ENCODE measurements at places on chromosomes 6 and 20.

GRCh38 chr6:128238225-128238624, 282.2 kb downstream of the PTPRK start:
- DNase-seq, result no peak

GRCh38 chr20:25044660-25045342, 13.1 kb downstream of the ACSS1 start:
- no peak for DNase-seq

GRCh38 chr6:135640048-135640447, 142.5 kb upstream of the AHI1 start:
- no peak for DNase-seq

DNA sequence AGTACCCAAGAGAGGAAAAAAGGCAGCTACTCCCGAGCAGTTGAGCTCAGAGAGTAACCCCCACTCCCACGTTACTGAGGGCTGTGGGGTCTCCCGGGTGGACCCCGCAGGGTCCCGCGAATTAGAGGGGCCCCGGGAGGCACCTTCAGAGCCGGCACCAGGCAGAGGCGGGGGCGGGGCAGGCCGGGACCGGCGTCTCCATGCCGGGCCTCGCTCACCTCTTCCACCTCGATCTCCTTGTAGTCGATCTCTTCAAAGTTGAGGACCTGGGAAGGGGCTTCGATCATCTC, 381 bp downstream of the MAP3K7 start:
- DNase-seq, result peak; percentile 9

DNA sequence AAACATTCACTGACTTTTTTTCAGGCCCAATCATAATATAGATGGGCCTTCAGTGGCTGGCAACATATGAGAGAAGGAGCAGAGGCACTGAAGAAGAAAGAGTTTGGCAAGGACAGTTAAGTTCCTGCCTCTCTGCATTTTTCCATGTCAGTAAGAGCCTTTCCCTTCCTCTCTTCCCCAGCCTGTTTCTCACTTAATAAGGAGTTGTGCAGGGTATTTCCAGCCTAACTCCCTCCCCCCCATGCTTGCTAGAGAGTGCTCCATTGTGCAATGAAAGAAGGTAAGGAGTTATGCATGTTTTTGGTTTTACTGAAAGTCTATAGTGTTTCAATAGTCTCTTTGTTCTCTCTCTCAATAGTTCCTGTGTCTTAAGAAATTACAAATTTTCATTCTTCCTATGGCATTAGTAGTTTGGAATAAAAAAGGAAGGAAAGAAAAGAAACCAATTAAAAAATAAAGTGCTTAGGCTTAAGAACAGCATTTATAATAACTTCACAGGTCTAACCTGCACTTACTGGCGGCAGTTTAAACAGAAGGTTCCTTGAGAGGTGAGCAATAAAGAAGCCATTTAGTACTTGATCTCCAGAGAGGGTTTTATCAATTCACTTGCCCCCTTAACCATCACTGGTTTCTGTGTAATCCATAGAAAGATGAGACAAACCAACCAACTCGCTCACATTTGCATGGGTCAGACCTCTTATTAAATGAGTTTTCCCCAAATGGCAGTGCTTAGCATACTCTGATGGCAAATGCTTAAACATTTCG, 251.1 kb downstream of the PTPRT start:
- no peak for DNase-seq

GRCh38 chr20:22312744-22313346, 271.5 kb downstream of the FOXA2 start:
- peak; percentile 36 for DNase-seq

- no peak for DNase-seq
Observed at GRCh38 chr6:143286251-143286795, 164.2 kb downstream of the ADAT2 start.

- DNase-seq, result no peak
Observed at GRCh38 chr6:133034509-133035206, 206.5 kb upstream of the EYA4 start.

DNA sequence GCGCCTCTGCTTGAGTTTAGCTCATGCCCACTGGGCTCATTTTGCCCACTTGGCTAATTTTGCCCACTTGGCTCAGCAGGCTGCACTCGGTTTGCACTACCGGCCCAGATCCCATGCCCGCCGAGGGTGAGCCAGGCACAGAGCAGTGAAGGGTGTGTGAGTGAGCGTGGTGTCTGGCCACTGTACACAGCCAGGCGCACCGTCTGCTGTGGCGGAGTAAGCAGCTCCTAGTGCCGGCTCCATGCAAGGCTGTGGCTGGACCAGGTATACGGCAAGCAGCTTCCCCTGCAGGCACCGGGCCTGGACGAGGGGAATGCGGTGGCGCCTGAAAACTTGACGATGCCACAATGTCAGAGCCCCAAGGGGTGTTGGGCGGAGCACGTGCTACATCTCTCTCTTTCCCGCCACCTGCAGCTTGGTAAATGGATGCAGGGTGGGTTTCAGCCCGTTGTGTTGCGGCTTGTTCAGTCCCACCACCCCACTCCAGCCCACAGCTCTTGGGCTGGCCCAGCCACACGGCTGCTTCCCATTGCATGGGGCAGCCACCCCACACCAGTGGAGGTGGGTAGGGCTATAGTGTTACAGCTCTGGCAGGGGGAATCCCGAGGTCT, 9.9 kb downstream of the OR2B6 start:
- no peak for DNase-seq

- DNase-seq, result no peak
Observed at GRCh38 chr6:25768566-25768965, 14.0 kb downstream of the SLC17A4 start.

GRCh38 chr6:26103770-26104456, 16.7 kb downstream of the HFE start:
- DNase-seq, result peak; percentile 91

- no peak for DNase-seq
Observed at GRCh38 chr6:96727144-96727543, 110.1 kb downstream of the GPR63 start.

- no peak for DNase-seq
Observed at GRCh38 chr6:157571269-157571668, 190.3 kb downstream of the ZDHHC14 start.

DNA sequence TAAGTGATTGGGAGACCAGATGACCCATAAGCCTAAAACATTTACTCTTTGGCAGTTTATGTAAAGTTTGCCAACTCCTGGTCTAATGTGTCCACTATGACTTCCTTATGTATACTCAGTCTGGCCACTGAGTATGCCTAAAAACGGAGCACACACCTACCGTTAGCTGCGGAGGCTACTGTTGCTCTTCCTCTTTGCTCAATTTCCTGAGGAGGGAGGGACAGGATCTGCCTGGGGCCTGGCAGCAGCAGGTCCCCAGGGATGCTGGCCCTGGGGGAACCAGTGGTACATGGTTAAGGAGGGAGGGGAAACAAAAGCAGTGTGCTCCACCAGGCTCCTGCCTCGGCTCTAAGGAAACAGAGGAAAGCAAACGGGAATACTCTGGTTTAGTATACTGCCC, 113.5 kb downstream of the CDYL start:
- no peak for DNase-seq

DNA sequence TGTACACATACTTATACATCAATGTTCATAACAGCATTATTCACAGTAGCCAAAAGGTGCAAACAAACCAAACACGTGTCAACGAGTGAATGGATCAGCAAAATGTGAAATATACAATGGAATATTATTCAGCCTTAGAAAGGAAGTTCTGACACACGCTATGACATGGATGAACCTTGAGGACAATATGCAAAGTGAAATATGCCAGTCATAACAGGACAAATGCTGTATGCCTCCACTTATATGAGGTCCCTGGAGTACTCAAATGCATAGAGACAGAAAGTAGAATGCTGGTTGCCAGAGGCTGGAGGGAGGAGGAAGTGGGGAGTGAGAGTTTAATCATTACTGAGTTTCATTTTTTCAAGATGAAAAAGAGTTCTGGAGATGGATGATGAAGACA, 37.8 kb upstream of the IGF2R start:
- no peak for DNase-seq

DNA sequence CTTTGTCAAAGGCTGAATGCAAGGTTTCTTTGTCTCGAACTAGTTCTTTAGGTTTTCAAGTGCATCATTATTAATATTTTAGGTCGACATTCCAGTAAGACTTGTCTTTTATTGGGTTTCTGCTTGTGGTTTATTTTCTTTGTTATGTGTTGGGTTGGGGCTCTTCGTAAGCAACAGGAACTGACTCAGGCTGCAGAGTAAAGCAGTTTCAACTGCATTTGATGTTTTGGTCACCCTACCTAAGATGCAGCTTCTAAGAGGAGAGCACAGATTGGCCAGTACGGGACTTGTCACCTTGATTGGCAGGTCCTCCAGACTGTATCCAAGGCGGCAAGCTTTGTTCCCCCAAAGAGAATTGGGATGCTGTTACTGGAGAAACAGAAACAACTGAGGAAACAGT, 149.5 kb upstream of the SULF2 start:
- DNase-seq, result no peak

DNA sequence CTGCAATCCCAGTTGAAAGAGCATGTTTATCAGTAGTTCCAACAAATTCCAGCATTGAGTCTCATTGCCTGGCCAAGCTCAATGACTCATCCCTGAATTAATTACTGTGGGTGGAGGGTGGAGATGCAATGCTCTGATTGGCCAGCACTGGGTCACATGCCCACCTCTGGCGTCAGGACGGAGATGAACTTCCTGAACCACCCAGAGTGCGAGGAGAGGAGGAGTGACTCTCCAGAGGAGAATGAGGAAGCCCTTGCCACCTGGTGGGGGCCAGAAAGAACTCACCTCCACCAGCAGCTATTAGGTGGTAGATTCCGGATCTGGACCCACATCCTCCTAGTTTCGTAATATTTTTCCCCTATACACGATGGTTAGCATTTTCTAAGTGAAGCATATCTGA, 283.9 kb downstream of the TBC1D7 start:
- DNase-seq, result no peak

DNA sequence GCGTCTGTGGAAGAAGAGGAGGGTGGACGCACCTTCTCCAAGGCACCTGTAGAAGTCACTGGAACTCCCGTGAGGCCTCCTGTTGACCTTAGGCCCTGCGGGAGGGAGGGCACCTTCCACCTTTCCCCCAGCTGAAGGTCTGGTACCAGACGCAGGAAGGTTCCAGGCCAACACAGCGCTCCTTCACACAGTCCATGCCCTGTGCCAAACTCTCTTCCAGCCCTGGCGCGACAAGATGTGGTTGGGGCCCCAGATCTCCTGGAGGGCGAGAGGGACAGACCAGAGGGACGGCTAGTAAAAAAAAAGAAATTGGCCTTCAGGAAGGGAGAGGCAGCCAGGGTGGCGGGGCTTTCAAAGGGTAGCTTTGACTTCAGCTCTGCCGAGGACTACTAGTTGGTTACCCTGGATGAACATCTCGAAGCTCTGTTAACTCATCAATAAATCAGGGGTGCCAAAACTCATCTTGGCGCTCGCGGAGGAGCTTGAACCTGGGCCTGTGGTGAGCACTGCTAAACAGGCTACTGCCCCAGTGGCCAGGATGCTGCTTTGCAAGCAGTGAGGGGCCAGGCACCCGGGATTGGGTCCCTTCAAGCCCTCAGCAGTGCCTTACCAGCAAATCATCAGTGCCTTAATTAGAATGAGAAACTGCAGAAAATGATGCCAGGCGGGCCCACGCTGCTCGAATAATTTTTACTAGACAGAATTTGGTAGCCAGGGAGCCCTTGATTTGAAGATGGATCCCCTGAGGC, 14.9 kb downstream of the AARS2 start:
- no peak for DNase-seq

DNA sequence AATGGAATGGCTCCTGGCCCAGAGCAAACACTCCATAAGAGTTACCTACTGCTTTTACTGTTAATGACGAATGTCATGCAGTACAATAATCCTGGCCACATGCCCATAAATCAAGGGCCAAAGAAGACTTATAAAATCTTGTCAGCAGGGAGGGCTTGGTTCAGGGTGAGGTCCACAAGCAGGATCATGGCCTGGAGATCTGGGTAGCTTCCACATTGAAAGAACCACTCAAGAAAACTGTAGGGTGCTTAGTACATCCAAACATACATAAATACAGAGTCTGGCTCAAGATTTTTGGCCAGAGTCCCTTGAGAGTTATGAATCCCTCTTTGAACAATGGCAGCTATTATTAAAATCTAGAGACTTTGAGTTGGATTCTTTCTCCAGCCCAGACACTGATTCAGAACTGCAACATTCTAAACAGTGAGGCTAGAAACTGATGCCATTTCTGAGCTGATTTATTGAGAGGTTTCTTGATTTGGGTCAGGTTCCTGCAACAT, 188.7 kb downstream of the CDC5L start:
- DNase-seq, result no peak

DNA sequence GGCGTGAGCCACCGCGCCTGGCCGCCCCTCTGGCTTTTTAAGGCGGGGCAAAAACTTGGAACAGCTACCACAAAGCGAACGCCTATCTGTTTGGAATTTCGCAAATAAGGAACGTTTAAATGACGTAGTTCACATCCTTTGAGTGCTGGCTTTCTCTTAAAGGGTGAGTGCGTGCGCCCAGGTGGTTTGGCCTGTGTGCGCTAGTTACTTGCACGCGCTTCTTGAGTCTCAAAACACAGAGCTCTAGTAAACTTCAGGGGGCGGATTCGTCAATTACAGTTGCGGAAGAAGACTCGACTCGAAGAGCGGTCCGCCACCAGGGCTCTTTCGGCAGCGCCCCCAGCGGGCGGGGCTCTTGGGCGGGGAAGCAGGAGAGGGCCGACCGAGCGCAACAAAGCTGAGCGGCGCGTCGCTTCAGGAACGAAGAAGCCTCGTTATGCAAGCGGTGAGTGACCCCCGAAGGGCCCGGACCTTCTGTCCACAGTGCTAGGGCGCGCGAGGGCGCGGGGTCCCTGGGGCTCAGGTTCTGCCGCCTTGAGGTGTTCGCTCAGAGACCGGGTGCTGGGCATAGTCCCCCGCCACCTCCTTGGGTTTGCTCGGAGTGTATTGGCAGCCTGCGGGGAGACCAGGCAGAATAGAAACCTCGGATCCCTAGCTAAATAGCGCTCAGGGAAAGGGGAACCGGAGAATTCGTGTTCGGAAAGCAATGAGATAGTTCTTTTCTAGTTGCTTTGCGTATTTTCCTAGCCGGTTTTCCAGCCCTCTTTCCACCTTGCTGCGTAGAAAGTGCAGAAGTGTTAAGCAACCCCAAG, at the start of gene SYCP2L:
Gene SYCP2L (plus strand): TSS at position 362 of the 812 bp plus-strand sequence. CDS start 75 bp downstream, at position 437.
- peak; percentile 93 for DNase-seq

DNA sequence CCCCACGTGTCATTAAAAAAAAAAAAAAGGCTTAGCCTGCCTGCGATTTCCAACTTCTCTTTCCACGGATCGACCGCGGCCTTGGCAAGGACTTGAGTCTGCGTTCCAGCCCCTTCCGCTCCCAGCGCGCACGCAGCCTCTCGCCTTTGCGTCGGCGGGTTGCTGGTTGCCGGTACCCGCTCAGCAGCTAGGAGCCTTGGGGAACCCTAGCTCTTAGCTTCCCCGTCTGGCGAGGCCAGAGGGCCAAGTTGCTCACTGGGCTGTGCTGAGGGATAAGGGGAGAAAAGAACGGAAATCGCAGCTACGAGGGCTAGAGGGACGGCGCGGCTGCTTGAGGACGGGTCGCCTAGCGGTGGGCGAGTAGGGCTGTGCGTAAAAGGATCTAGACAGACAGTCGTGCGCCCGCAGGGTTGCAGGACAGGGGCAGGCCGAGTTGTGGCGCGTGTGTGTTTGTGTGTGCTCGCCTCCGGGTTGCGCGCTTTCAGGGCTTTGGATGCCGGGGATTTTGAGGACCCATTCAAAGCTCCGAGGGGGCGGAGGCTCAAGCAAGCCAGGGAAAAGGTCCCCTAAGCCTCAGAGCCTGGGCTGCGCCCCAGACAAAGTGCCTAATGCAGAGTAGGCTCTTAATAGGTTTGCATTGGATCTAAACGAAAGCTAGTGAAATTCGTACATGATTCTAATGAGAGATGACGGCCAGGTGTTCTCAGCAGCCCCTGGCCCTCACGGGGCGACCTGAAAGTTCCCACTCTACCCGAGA, 40.5 kb upstream of the OSTM1 start:
- peak; percentile 43 for DNase-seq
